Activated naive CD4-positive, alpha-beta T cell treated with Interleukin-2 at 50 U/mL for 16 hours (primary cell): ENCODE measurements at places on chromosomes 5 and 9.

DNA sequence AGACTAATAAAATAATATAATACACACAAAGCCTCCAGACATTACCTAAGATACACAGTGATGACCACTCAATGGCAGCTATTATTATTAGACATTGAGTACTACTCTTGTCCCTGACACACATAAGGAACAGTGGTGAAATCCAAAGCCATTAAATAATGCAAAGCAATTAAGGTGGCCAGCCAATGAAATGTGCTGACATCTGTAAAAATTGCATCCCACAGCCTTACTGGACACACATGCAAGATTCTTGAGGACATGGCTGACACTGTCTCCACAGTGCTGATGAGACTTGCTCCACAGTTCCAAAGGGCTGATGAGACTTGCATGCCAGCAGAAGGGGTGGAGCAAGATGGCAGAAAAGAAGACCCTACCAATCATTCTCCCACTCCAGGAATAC is 447.5 kb downstream of the IRX1 start:
- no peak for DNase-seq

DNA sequence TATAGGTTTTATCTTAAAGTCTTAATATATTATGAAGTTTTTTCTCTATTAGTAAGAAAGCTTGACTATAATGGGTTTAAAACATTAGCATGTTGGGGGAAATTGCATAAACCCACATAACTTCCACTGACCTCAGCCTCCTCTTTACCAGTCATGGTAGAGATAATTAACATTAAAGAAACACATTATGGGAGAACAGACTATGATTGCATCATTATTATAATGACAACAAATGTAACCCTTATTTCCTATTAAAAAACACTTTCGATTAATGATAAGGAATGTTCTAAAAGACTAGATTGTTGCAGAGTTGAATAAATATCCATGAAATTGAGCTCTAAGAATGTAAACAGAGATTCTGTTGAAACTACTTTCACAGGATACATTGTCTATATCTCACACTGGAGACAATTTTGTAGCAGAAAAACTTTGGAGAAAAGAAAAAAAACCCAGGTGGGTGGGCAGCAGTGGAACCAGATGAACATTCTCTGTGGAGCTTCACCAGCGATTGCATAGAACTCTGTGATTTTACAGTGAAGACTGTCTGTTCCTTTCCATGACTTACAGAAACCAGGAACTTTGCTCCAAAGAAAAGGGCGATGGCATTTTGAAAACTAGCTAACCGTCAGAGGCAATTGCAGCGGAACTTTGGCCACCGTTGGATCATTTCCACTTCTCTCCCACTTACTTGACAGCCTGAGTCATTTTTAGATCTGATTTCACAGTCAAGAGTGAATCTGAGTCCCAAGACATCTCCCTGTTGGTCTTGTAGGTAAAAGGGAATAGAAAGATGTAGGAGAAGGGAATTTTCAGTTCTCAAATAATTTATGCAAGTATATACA is 21.0 kb upstream of the ERAP2 start:
- no peak for DNase-seq

DNA sequence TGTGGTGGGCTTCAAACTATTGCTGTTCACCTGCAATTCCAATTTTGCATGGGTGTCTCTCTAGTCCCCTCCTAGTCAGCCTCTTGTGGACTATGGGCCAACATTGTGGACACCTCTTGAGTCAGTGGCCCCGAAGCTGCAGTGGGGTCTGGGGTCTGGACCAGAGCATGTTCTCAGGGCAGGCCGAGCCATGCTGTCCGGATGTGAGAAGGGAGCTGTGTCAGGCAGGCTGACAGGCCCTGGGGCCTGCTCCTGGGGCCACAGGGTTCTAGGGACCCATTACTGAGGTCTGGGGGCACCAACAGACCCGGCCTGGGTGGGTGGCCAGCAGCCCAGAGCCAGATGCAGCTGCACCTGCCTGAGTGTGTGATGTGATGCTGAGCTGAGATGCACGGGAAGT is 16.5 kb upstream of the IRX4 start:
- no peak for DNase-seq

- no peak for DNase-seq
Measured at GRCh38 chr5:77010243-77010642, 20.0 kb upstream of the AGGF1 start.

GRCh38 chr9:93480728-93481324 is 27.4 kb upstream of the FAM120AOS start:
- DNase-seq = no peak

DNA sequence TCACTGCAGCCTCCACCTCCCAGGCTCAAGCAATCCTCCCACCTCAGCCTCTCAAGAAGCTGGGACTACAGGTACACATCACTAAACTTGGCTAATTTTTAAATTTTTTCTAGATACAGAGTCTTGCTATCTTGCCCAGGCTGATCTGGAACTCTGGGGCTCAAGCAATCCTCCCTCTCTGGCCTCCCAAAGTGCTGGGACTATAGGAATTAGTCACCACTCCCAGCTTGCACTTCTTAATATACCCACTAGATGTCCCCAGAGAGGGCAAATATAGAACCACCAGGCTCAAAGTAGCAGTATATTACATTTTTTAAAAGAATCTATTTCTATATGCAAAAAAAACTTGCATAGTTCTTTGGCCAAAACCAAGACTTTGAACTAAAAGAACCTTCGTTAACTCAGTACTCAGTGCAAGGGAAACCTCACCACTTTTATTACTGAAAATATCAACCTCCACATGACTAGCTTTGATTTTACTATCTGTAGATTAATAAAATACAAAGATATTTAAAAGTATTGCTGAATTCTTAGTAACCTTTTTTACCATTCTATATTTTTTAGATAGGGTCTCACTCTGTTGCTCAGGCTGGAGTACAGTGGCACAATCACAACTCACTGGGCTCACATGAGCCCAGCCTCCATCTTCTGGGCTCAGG is 25.8 kb upstream of the HSD17B3 start:
- peak; percentile 17 for DNase-seq
